Left cardiac atrium (tissue), 4 donors: ENCODE measurements at places on chromosomes 5 and 9. TPM values are rescaled to one million over a fixed set of nuclear protein-coding genes. Genes with fewer than 3 reads are reported as not detected.
A peak's percentile ranks its signal among the peaks of the same experiment; 100 is the strongest.

WDR31 gene
- 5.7 TPM for total RNA-seq

FBN2 gene
- 6.9 TPM for total RNA-seq

SPTAN1 gene
- 277 TPM for total RNA-seq

- DNase-seq = no peak
Observed at GRCh38 chr5:14526493-14526892, 55.1 kb upstream of the OTULINL start.

GRCh38 chr5:83025690-83026478, 51.3 kb downstream of the TMEM167A start:
- DNase-seq = no peak

DNA sequence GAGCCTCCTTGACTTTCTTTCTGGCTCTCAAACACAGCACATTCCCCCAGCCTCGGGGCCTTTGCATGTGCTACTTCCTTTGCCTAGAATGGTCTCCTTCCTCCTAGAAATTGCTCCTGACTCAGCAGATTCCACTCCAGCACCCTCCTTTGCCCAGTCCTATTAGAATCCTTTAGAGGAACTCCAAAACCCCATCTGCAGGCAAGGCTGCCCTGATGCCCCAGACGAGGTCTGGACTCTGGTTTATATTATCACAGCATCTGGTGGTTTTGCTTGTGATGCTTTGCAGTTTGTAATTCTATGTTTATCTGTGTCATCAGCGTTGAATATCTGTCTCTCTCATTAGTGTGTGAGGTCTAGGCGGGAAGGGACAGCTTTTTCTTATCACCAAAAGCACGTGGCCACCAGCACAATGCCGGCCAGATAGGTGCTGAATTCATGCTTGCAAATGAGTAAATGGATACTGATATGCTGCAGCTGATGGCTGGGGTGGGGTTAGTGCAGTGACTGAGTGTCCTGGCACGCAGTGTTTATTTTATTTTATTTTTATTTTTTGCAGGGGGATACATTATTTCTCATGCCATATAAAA, 30.0 kb upstream of the ANKH start:
- peak; percentile 44 for DNase-seq

FOXD4 gene
- not detected for total RNA-seq

C7 gene
- total RNA-seq = 429 TPM

RNF208 gene
- total RNA-seq = 18.1 TPM

DNA sequence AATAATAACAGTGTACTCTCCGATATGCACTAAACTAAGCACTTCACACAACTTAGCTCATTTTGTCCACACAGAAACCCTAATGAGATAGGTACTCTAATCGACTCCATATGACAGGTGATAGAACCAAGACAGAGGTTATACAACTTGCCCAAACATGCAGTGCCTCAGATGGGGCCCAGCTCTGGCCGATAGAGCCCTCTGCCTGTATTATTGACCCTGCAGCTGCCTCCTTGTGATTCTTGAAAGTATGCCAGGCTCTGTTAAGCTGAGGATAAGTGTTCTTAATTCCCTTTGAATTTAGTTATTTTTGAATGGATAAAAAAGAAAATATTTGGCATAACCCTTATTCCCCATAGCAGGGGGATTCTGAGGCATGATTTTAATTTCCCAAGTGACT, 78.5 kb downstream of the HMHB1 start:
- DNase-seq = no peak

- DNase-seq = no peak
Observed at GRCh38 chr5:54902791-54903473, 82.5 kb downstream of the ESM1 start.

- DNase-seq = no peak
Observed at GRCh38 chr9:128412120-128412790, 8.4 kb upstream of the CERCAM start.

DNA sequence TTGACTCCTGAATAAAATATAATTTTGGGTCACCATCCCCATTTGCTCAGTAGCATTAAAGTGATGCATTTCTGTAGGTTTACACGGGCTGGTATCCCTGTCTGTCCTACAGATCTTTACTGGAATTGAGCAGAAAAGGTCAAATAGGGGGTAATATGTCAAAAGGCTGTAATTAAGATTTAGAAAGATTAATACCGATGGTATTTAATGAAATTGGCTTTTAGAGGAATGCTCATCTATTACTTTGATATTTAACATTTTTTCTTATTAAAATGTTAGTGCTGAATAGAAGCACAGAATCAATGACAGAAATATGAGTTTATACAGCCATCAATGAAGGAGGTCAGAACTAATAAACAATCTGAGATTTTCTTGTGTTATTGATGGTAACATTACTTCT, 1762.2 kb upstream of the WWC1 start:
- DNase-seq = no peak

- DNase-seq = no peak
Observed at GRCh38 chr5:122661496-122662180, 113.2 kb upstream of the SNX2 start.

DNA sequence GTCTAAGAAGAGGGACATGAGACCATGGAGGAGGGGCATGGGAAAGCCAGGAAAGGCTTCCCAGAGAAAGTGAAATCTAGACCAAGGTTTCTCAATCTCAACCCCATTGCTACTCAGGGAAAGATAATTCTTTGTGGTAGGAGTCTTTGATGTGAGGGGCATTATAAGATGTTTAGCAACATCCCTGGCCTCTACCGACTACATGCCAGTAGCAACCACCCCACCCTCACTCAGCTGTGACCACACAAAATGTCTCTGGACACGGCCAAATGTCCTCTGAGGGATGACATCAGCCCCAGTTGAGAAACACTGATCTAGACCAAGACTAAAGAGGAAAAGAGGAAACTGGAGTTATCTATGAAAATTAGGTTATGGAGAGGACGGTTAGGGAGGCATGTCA, 298.5 kb upstream of the KIF2A start:
- no peak for DNase-seq

DNA sequence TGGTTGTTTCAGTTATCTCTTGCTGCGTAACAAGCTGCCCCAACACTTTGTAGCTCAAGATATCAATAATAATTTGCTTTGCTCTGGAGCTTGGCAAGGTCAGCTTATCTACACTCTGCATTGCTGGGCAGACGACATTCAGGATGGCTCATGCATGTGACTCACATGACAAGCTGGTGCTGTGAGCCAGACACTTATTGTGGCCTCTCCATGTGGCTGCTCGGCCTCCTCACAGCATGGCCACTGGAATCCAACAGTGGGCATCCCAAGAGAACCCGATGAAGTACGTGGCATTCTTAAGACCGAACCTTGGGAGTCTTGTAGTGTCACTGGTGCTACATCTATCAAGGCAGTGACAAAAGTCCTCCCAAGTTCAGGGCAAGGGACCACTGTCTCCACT, 94.2 kb upstream of the MVB12B start:
- DNase-seq = no peak

DNA sequence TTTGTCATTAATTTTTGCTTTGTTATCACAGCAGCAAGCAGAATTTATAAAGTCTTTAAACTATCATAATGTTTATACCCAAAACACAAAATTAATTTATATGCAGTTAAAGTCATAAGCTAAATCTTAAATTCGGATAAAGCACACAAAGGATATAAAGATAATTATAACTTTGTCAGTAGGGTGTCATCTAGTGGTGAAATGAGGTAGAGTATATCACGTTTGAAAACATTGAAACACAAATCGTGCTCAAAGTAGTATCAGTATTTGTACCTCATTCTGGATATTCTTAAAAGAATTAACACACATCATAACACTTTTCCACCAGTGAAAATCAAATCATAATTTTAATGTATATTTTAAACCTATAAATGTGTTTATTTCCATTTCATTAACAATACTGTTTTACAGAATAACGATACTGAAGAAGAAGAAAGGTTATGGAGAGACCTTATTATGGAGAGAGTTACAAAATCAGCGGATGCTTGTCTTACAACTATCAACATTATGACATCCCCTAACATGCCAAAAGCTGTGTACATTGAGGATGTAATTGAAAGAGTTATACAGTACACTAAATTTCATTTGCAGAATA, 129.5 kb downstream of the NIPBL start:
- no peak for DNase-seq

GRCh38 chr9:34992376-34992951, 2.9 kb downstream of the DNAJB5 start:
- peak; percentile 78 for DNase-seq

- DNase-seq = no peak
Observed at GRCh38 chr5:83665631-83666030, 55.0 kb downstream of the HAPLN1 start.

- DNase-seq = no peak
Observed at GRCh38 chr9:117303643-117304230, 111.1 kb downstream of the ASTN2 start.

- DNase-seq = no peak
Observed at GRCh38 chr5:51060953-51061352, 322.3 kb upstream of the ISL1 start.

DNA sequence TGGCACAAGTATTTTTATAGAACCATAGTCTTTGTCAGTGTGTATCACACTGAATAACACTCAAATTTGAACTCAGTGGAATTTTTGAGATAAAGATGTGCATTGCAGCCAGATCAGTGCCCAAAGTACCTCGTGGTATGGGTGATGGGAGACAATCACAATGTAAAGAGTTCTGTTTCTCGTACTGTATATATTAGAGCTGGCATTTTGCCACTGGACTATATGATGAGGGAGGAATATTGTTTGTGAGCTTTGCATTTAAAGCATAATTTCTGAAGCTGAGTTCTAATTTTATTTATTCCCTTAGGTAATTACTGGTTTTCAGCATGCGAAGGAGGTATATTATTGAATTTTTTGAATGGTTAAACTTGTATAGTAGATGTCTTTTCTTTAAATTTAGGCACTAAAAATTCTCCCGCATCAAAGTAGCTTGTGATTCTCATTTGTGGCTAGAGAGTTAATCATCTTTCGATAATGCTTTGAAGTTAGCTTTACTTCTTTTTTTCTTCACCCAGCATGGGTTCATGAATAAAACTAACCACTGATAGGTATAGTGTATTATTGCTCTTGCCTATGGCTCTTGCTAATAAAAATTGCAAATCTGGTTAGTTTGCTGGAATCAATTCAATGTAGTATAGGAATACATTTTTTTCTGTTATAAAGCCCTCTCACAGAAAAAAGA, 43.1 kb downstream of the PAM start:
- DNase-seq = no peak

- DNase-seq = no peak
Observed at GRCh38 chr9:123834218-123834888, 95.6 kb downstream of the DENND1A start.

DNA sequence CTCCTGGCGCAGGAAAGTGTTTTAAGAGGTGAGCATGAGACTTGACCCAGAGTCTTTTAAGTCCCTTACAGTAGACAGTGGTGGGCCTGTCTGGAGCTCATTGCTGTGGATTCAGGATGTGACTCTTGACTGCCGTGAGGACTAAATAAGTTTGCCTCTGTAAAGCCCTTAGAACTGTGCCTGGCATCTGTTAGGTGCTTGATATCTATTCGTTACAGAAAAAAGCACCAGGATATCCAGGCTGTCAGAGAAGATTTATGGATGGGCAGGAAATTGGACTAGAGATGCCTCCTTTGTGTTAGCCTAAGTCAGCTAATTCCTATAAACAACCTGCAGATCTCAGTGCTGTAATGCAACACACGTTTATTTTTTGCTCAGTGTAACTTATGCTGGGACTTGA, 12.6 kb downstream of the ERGIC1 start:
- DNase-seq = no peak

DNA sequence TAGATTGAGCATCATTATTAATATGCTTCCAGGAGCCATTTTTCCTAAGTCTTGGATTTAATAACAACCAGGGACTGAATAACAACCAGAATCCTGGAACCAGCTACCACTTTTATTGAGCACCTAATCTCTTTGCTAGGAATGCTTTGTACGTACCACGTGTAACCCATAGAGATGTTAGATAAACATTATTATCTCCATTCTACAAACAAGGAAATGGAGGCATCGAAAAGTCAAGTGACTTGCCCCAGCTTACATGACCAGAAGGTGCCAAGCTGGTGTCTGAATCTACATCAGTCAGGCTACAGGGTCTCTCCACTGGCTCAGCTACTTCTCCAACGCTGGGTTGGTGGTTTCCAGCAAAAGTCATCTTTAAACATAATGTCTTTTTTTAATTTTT, 256.1 kb upstream of the ANKRD55 start:
- DNase-seq = no peak

DNA sequence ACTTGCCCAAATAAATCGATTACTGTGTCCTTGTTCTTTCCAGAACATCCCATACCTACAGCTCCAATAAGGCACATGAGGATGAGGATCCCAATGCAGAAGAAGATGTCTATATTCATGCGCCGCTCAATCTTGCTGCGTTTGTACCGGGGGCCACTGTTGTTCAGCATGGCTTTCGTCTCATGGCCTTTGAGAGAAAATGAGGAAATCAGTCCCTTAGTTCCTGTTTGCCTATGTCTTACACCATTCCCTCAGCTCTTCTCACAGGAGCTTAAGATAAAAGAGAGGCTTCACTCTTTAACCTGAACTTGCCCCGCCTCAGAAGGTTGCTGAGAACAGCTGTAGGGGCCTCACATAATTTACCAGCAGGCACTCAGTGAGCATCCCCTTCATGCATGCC, 211.6 kb downstream of the ATP10B start:
- DNase-seq = no peak

DNA sequence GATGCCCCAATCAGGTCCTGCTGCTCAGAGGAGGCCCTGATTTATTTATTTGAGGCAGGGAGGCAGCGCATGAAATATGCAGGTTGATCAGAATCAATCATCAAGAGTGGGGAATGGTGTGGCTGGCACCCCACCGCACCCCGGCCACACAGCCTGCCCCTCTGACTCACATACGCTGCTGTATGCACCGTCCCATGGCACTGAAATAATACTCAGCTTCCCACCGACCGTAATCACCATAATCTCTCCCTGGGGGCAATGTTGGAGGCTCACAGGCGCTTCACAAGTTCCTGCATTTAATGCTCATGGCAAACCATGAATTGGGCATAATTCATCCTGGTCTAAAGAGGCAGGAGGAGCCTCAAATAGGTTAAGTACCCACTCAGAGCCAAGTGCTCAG, 141.2 kb upstream of the TBC1D2 start:
- DNase-seq = no peak

GRCh38 chr5:160493806-160494338, 72.2 kb downstream of the PTTG1 start:
- no peak for DNase-seq

DNA sequence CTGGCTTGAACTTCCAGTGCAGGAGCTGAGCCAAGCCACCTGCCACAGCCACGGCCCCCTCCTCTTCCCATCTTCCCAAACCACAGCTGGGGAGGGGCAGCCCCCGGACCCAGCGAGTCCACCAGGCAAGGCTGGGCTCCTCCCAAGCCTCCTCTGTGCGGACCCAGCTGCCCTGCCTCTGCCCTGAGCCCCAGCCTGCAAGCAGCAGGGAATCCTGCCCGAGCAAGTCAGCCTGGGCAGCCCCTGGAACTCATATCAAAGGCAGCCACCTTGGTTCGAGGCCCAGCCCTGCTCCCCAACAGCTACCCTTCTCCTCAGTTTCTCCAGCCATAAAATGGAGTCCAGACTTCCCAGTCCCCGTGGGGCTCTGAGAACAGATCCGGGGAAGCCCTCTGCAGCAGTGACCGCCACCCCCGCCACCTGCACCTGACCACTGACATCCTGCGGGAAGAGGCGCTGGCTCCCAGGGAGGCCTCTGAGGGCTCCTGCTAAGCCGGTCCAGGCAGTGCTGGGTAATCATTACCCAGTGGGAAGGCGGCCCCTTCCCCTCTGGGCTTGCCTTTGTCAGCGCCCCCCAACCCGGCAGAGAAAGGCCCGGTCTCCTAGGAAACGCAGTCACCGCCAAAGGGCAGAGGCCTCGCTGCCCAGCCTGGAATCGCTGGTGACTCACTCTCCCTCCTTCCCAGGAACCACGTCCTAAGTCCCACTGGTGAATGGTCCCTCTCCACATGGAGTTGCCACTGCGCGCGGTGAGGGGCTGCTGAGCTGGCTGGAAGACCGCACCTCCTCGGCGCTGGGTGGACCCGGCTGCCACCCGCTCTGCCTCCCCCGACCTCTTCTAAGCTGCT, 1.5 kb downstream of the VAV2 start:
- DNase-seq = peak; percentile 67
